AG04450 (cell line): ENCODE measurements at places on chromosomes 3 and 15.

- no peak for DNase-seq
These were observed 554.7 kb upstream of the KCNMB2 start for GRCh38 chr3:177981576-177981975.

DNA sequence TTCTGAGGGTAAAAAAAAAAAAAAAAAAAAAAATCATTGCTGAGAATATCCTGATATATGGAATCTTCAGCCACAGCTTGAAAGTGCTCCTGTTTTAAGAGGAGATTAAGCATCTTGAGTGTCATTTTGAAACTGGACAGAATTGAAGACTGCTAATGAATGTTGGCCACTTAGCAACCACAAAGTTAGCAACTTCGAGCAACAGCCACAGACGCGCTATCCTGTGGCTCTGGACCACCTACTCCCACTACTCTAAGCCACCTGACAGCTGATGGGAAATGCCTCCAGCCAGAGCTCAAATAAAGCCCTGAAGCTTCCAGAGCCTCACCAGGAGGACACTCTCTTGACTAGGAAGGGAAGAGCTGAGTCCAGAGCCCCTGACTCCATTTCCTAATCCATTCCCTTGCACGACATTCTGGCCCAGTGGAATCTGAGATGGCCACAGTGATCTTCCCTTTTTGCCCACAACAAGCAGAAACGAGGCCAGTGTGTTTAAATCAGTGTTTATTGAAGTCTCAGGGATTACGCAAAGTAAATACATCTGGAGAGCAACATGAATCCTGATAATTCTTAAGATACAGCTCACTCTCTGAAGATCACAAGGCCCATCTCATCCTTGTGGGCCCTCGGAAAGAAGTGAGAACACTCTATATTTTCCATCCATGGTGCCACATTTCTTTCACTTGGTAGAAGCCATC lies 58.6 kb downstream of the TMEM212 start:
- peak; percentile 47 for DNase-seq

GRCh38 chr3:144350125-144350524 lies 378.5 kb downstream of the DIPK2A start:
- no peak for DNase-seq

DNA sequence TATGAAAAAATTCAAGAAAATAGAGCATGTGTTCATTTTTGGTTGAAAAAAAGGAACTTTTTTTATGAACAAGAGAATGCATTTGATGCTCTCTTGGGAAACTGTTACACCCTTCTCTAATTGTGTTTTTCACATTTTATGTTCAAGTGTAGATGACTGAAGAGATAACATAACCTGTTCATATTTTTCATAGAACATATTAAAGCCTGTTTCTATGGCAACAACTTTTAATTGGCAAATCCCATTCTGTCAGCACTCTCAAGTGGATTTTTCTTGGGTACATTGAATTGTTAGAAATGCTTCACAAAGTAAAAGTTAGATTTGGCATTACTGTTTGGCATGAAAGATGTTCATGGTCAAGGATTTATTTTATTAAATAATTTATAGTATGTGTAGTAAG lies 117.5 kb downstream of the MBNL1 start:
- DNase-seq: no peak

GRCh38 chr15:85116925-85117646 lies 135.4 kb downstream of the PDE8A start:
- DNase-seq: no peak

GRCh38 chr3:29397406-29397805 lies 116.5 kb downstream of the RBMS3 start:
- no peak for DNase-seq

GRCh38 chr3:106245400-106245799 lies 376.6 kb upstream of the CBLB start:
- DNase-seq: no peak

GRCh38 chr3:71951361-71951760 lies 166.4 kb upstream of the PROK2 start:
- no peak for DNase-seq

DNA sequence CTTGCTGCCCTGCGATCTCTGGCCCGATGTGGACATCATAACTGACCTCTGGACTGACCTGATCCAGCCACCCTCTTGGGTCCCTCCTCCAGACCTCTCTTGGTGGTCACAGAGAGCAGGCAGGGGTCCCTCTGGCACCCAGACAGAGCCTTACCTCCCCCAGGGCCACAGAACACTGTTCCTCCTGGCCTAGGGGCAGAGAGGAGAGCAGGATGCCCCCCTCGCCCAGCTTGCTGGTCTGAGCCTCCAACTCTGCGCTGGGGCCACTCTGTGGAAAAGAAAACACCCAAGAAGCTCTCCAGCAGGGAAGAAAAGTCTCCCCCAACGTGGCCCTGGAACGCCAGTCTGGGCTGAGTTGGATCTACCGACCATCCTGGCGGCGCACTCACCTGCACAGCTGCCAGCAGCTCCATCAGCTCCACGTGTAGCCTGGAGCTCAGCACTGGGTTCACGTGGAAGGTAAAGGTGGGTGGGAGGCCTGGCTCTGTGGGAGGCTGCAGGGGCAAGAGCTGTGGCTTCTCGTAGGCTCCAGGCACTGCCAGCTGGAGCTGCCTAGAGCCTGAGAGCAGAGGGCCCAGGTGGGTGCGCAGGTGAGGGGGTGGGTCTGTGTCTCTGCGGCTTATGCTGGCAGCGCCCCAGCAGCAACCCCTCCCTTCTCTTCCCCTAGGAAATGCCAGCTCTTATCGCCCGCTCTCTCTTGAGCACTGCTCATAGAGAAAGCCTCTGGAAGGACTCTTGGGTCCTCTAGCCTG lies 6.0 kb downstream of the PLA2G4F start:
- no peak for DNase-seq

DNA sequence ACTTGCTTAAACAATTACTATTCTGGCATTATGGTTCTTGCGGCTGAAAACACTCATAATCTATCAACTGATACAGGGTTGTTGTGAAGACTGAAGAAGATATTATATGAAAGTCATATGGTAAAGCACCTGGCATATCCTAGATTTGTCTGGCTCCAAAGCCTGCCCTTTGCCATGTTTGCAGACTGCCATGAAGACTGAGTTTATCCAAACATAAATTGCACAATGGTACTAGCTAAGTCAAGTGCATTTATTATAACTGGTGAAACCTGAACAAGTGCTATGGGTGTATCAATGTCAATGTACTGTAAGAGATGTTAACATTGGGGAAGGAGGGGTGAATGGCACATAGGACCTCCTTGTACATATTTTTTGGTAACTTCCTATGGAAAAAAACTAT lies 87.4 kb upstream of the MEX3B start:
- no peak for DNase-seq

GRCh38 chr3:79246875-79247724 lies 520.7 kb downstream of the ROBO1 start:
- peak; percentile 24 for DNase-seq

- DNase-seq: no peak
These were observed 35.4 kb downstream of the ZMAT3 start for GRCh38 chr3:179036226-179036625.

DNA sequence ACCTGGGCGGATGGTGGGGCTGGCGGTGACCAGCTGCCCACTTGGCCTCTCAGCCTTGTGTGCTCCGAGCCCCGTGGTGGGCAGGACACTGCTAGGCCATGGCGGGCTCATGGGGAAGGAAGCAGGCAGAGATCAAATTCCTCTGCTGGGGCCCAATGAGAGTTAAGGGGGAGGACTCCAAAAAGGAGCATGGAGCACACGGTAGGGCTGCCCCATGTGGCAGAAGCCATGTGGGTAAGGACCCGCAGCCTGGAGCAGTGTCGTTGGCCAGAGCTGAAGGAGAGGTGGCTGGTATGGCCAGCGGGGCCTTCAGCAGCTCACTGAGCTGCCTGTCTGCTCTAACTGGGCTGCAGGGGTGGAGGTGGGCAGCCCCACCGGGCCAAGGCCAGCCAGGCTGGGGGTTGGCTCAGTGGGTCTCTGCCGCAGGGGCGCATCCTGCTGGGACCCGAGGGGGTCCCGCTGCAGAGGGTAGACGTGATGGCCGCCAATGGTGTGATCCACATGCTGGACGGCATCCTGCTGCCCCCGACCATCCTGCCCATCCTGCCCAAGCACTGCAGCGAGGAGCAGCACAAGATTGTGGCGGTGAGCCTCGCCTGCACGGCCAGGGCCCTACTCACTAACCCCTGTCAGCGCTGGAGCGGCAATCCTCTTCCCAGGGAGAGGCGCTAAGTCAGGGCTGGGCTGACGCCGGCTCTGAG lies 11.3 kb downstream of the STAB1 start:
- DNase-seq: no peak

DNA sequence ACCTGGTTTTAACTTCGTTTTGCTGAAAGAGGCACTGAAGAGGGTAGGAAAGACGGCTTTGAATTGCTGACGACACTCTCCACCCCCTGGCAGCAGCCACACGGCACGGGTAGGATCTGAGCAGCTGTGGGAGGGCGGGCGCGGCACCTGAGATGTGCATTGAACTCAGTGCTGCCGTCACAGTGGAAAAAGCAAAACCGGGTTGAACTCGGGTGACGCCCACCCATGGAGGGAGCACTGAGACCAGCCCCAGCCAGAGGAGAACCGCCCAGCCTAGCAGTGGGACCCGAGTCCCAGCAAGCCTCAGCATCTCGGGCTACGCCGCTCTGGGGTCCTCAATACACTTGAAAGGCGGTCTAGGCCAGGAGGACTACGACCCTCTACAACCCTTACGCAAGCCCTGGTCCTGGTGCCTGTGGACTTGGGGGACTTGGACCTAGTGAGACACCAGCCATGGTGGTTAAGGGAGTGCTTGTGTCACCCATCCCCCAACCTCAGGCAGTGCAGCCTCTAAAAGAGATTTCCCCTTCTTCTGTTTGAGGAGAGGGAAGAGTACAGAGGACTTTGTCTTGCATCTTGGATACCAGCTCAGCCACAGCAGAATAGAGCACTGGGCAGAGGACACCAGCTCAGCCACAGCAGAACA lies 50.0 kb upstream of the RPL35A start:
- DNase-seq: no peak

GRCh38 chr3:141426404-141427034 lies 58.2 kb downstream of the ZBTB38 start:
- DNase-seq: no peak

- DNase-seq: no peak
These were observed 58.5 kb upstream of the CCR4 start for GRCh38 chr3:32892625-32893598.

- no peak for DNase-seq
These were observed 268.9 kb downstream of the UACA start for GRCh38 chr15:70494517-70494851.

- peak; percentile 39 for DNase-seq
These were observed 308.7 kb downstream of the MAGI1 start for GRCh38 chr3:65729973-65730372.

DNA sequence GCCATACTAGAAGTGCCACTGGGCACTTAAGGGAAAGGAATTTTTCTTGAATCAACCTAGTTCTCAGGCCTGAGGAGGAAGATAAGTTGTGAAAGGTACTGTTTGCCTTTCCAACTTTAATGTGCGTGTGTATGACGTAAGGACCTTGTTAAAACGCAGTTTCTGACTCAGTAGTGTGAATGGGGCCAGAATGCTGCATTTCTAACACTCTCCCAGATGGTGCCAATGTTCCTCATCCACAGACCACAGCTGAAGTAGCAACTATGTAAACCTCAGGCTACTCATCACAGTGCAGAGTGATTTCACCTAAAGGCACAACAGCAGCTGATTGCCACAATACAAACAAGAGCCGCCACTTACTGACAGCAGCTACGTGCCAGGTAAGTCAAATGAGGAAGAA lies 103.6 kb downstream of the OTOL1 start:
- DNase-seq: no peak

DNA sequence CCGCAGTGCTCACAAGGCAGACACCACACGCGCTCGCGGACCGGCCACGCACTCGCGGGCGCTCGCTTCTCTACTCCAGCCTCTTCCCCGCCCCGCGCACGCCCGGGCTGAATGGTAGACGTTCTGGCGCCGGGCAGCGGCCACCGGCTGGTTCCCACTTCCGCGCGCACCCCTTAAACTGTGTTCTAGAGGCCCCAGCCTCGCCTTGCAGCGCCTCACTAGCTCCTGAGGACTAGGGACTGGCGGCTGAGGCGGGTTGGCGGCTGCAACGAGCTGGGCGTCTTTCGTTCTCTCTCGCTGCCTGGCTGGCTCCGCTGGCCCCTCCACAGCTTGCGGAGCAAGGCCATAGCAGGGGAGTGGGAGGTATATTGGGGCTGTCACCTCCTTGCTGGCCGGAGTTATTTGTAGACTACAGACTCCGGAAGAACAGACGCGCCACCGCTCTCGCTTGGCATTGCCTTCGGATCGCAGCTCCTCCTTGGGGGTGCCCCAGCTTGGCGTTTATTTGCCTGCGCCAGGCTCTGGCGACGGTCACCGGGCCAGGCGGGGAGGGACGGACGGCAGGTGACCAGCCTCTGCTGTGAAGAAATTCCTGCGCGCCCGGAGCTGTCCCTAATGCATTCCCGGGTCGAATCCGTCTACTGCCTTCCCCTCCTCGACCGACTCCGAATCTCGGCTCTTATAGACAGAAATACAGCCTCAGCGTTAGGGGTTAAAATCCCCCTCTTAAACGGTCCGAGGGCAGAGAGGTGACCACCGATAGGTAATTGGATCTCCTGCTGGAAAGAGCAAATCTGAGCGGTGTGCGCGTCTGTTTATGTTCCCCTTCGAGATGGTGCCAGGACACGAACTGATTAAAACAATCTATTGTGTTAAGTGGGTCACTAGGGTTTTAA lies 1.3 kb downstream of the GREM1 start:
- DNase-seq: no peak

- no peak for DNase-seq
These were observed 7.1 kb downstream of the COL8A1 start for GRCh38 chr3:99645277-99646106.

GRCh38 chr3:168002786-168003368 lies 92.8 kb downstream of the GOLIM4 start:
- no peak for DNase-seq

- DNase-seq: no peak
These were observed 774.7 kb downstream of the MECOM start for GRCh38 chr3:168888781-168889180.

- no peak for DNase-seq
These were observed 114.5 kb upstream of the TNIK start for GRCh38 chr3:171574556-171575240.

- DNase-seq: no peak
These were observed 37.7 kb upstream of the PARP14 start for GRCh38 chr3:122642935-122643334.

DNA sequence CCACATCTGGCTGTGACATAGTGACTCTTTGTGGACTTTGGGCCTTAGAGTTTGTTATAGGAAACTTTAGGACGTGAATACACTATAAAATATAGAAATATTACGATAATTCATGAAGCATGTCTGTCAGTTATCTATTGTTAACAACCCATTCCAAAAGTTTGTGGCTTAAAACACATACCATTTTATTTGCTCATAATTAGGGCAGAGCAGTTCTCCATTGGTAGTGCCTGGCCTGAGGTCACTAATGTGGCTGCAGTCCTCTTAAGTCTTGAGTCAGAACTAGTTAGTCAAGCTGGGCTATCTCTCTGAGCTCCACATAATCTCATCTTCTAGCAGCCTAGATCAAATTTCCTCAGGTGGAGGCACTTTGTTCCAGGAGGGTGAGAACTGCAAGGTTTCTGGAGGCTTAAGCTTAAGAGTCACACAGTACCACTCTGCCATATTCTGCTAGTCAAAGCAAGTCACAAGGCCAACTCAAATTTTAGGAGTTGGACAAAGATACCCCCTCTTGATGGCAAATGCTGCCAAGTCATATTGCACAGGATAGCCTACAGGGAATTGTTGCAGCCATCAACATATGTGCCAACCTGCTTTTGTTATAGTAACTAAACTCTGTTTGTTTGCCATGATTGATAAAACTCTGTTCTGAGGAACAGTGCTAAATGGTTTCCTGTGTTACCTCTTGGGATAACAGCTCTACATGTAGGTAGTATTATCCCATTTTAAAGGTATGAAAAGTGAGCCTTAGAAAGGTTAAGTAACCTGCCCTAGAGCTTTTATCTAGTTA lies 8.7 kb downstream of the ATXN7 start:
- peak; percentile 39 for DNase-seq
